HFFc6 (cell line): ENCODE measurements at places on chromosomes 16 and 17. TPM values are rescaled to one million over a fixed set of nuclear protein-coding genes. Genes with fewer than 3 reads are reported as not detected.
A peak's percentile ranks its signal among the peaks of the same experiment; 100 is the strongest.

DNA sequence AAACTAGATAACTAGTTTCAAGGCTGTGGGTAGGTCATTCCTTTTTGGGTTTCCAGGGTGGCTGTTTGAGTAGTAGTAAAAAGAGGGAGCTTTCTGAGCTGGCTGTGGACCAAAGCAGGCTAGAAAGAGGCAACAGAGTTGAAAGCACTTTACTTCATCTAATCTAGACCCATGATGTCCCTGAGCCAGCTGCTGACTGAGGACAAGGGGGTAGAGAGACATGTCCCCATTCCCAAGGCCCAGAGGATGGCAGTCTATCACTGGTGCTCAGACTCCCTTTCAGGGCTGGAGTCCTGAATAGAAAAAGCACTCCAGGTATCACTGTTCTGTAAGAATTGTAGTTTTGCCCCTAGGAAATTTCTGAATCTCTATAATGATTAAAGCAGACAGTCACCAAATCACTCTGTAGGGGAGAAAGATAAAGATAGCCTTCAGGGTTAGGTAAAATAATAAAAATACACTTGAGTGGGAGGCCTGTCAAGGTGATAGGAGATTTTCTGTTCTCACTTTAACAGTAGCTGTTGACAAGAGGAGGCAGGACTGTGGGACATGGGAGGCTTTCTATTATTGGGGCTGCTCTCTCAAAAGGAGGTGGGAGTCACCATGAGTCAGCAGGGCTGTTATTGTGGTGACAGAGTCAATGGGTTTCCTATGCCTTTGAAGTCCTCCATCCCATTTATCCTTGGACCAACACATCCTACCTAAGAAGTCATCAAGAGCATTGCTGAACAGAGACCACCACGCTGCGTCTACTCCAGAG, 190.2 kb upstream of the MPHOSPH6 start:
- no peaks in the 10 kb centered on the region for H3K4me1 ChIP-seq
- no peaks in the 10 kb centered on the region for H3K27me3 ChIP-seq
- DNase-seq, result no peak
- H3K4me3 ChIP-seq, result no peak overlapping the region
- no peak overlapping the region for H3K27ac ChIP-seq

DNA sequence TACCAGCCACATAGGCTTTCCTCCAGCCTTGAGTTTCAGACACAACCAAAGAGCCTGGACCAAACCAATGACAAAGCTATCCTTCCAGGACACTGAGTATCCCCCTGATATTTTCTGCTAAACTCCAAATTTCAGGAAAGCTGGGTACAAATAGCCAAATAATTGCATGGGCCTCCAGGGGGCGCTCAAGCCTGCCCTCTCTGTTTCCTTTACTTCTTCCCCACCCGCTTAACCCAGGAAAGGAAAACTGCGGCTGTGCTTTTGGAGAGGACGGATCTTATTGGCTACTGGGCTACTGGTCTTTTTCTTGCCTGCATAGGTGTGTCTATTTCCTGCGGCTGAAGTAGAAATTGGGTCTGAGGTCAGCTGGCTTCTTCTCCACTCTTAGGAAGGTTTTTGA, 30.1 kb downstream of the GNGT2 start:
- H3K27me3 ChIP-seq, result peaks cover 9% of the 10 kb centered on the region
- H3K4me1 ChIP-seq, result no peaks in the 10 kb centered on the region

DNA sequence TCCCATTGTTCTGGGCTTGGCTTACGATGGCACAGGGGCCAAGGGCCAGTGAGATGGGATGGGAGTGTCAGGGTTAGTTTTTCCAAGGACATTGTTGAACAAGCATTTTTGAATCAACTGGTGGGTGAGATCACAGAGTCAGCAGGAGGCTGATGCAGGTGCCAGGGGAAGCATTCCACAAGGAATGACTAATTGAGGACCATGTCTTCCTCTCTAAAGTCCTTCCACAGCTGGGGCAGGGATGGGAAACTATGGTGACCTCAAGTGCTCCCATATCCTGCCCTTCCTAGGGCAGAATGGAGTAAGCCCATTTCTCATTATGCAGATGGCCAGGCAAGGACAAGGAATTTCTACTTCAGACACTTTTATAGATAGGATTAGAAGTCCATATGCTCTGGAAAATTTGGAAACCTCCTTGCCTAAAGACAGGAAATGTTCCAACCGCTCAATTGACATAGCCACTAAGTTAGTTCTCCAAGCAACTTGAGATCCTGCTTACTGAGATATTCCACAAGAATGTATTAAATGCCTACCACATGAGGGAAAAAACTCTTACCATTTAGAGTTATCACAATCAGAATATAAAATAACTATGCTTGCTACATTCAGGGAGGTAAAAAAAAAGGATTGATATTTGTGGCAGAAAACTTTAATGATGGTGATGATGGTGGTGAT, 21.2 kb upstream of the ENGASE start:
- no peak overlapping the region; the same call in 1 of the 2 replicates for H3K4me3 ChIP-seq
- H3K27me3 ChIP-seq, result peaks cover 6% of the 10 kb centered on the region; the same call in 1 of the 2 replicates
- H3K36me3 ChIP-seq, result peaks cover 6% of the 10 kb centered on the region

SHISA9 gene
- total RNA-seq, result not detected in 3 replicates

DNA sequence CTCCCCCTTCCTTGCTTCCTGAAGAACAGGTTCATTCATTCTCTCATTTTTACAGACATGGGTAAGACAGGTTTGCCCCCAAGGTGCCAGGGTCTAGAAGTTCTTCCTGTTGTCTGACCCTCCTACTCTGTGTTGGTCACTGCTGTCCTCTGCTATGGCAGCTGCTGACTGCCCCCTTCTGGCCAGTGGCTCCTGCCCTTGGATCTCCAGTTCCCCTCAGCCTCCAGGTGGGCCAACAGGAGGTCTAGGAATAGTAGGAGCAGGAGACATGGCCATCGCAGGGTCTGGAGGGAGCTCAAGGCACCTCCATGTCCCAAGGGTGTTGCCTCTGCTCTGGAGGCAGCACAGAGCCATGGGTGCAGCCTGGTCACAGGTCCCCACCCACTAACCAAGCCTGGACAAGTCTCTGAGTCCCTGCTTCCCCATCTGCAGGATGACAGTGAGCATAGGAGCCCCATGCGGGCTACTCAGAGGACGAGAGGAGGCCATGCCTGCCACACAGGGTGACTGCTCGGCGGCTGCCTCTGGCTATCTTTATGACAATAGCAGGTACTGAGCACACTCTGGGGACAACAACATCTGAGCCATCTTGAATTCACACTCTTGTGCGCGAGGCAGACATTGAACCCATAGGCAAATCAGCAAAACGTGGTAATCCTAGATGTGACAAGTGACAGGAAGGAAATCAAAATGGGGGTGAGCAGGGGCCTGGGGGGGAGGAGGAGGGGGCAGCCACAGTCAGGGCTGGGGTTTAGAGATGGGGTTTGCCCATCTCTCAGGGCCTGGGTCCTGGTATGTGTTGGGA, 27.0 kb upstream of the NXPH3 start:
- DNase-seq, result peak; percentile 28
- no peaks in the 10 kb centered on the region for H3K4me1 ChIP-seq
- H3K36me3 ChIP-seq, result no peaks in the 10 kb centered on the region
- peaks cover 21% of the 10 kb centered on the region for H3K27me3 ChIP-seq

- no peak overlapping the region for H3K27ac ChIP-seq
- no peak overlapping the region for H3K4me3 ChIP-seq
- no peak for DNase-seq
- H3K36me3 ChIP-seq, result no peaks in the 10 kb centered on the region
- H3K27me3 ChIP-seq, result peaks cover 4% of the 10 kb centered on the region; the same call in 1 of the 2 replicates
Measured at GRCh38 chr17:80955671-80956280, 35.9 kb upstream of the CHMP6 start.

GRCh38 chr17:74089869-74090464, 113.5 kb upstream of the RPL38 start:
- no peak overlapping the region for H3K27ac ChIP-seq
- H3K27me3 ChIP-seq, result no peaks in the 10 kb centered on the region
- H3K4me3 ChIP-seq, result no peak overlapping the region
- DNase-seq, result no peak

SARM1 gene
- total RNA-seq, result 15.2 to 18.1 TPM (median 17.6 TPM) in 3 replicates

GRCh38 chr17:4270736-4271135, 7.0 kb upstream of the ANKFY1 start:
- no peaks in the 10 kb centered on the region; the same call in 1 of the 2 replicates for H3K4me1 ChIP-seq
- H3K36me3 ChIP-seq, result peaks cover 30% of the 10 kb centered on the region
- H3K27ac ChIP-seq, result no peak overlapping the region
- DNase-seq, result no peak
- no peak overlapping the region for H3K4me3 ChIP-seq

GRCh38 chr16:73732681-73733080, 563.9 kb upstream of the PSMD7 start:
- no peak overlapping the region for H3K27ac ChIP-seq
- no peak overlapping the region for H3K4me3 ChIP-seq
- DNase-seq, result no peak
- peaks cover 16% of the 10 kb centered on the region for H3K4me1 ChIP-seq
- no peaks in the 10 kb centered on the region for H3K36me3 ChIP-seq
- peaks cover 2% of the 10 kb centered on the region; the same call in 1 of the 2 replicates for H3K27me3 ChIP-seq

DNA sequence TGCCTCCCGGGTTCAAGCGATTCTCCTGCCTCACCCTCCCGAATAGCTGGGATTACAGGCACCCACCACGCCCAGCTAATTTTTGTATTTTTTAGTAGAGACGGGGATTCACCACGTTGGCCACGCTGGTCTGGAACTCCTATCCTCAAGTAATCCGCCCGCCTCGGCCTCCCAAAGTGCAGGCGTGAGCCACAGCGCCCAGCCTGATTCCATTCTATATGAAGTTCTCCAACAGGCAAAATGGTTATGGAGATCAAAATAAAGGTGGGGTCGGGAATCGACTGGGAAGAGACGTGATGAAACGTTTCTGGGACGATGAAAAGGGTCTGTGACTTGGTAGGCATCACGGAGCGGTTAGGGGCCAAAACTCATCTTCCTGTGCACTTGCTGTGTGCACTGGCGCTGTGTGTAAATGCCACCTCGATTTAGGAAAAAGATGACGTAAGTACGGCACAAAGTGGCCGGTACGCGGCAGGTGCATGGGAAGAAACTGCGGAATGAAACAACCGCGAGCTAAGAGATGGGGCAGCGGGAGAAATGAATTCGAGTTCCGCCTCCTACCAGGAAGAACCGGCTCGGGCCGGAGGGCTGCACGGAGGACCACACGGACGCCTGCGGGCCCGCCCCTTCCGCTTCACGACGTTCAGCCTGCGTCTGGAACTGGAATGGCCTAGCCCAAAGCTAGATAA, 1.6 kb downstream of the TP53 start:
- peaks cover 31% of the 10 kb centered on the region for H3K4me1 ChIP-seq
- no peaks in the 10 kb centered on the region; the same call in none of the 2 replicates for H3K27me3 ChIP-seq
- H3K4me3 ChIP-seq, result peak overlapping the region; percentile 93
- peak overlapping the region; percentile 98 for H3K27ac ChIP-seq
- H3K36me3 ChIP-seq, result peaks cover 14% of the 10 kb centered on the region

GRCh38 chr17:4326608-4327007, 39.9 kb downstream of the UBE2G1 start:
- peak overlapping the region; percentile 41 for H3K4me3 ChIP-seq
- no peak for DNase-seq
- H3K36me3 ChIP-seq, result peaks cover 26% of the 10 kb centered on the region
- peaks cover 3% of the 10 kb centered on the region; the same call in 1 of the 2 replicates for H3K27me3 ChIP-seq

CDRT4 gene
- 0.79 to 3.0 TPM (median 1.1 TPM) in 3 replicates for total RNA-seq

DNA sequence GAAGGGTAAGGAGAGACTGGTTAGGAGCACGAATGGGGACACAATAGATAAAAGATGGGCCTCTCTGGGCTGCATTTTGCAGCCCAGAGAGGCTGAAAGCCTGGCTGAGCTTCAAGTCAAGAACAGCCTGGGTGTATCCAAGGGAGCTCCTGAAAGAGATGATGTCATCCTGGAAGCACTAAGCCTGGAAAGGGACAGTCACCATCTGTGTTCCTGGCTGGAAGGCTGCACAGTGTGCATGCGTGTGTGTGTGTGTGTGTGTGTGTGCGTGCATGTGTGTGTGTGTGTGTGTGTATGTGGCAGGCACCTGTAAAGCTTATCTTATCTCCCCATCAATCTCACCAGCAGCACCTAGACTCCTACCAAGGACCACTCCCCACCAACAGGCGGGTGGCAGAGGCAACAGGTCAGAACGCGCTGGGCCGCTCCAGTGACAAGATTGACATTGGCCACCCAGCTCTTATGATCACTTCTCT, 44.1 kb downstream of the COG7 start:
- peak; percentile 76 for DNase-seq
- peak overlapping the region; percentile 7; the same call in 1 of the 2 replicates for H3K27ac ChIP-seq
- H3K4me1 ChIP-seq, result peaks cover 30% of the 10 kb centered on the region
- peaks cover 18% of the 10 kb centered on the region for H3K36me3 ChIP-seq
- peaks cover 3% of the 10 kb centered on the region; the same call in 1 of the 2 replicates for H3K27me3 ChIP-seq

- H3K27ac ChIP-seq, result no peak overlapping the region
- DNase-seq, result no peak
- H3K36me3 ChIP-seq, result peaks cover 20% of the 10 kb centered on the region
- no peak overlapping the region for H3K4me3 ChIP-seq
- H3K4me1 ChIP-seq, result no peaks in the 10 kb centered on the region
Measured at GRCh38 chr16:27449434-27450195, 47.6 kb downstream of the IL21R start.

CEMP1 gene
- total RNA-seq, result not detected in 3 replicates
